Activated CD8-positive, alpha-beta T cell treated with anti-CD3 and anti-CD28 coated beads for 36 hours (primary cell): ENCODE measurements at places on chromosomes 3 and 15. TPM values are rescaled to one million over a fixed set of nuclear protein-coding genes. Genes with fewer than 3 reads are reported as not detected.

The EPB42 gene
- total RNA-seq: not detected

GRCh38 chr3:38268087-38268486, 2.5 kb downstream of the SLC22A13 start:
- no peak for DNase-seq

DNA sequence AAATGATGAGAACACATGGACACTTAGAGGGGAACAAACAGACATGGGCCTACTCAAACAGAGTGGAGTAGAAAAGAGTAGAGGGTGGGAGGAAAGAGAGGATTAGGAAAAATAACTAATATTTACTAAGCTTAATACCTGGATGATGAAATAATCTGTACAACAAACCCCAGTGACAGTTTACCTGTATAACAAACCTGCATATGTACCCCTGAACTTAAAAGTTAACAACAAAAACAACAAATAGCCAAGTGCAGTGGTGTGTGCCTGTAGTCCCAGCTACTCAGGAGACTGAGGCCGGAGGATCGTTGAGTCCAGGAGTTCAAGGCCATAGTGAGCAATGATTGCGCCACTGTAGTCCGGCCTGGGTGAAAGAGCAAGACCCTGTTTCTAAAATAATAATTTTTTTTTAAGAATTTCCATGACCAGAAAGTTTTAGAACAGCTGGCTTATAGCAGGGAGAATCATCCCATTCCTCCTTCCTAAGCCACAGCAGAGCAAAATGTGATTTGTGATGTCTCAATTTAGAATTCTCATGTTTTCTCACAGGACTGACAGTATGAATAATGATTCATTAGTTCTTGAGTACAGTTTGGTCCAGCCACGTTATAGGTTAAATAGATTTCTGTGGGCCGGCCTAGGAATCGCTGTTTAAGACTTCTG, 150.0 kb downstream of the ZNF609 start:
- DNase-seq: no peak

DNA sequence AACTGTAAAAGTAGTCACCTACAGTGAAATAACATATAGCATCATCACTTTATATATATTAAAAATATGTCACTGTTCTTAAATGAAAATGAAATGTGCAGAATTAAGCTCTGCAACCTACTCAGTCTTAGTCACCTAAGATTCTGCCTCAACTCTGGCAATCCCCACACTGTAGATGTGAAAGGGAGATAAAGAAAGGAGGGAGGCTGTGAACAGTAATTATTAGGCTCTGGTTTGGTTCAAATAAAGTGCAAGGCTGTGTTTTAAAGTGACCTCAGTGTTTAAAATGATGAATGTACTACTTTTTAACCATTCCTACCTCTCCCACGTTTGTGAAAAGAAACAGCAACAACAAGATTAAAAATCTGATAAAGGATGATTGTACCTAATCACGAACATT, 72.2 kb downstream of the ATP8B4 start:
- DNase-seq: no peak

- DNase-seq: no peak
Observed at GRCh38 chr3:197573048-197573767, 17.4 kb upstream of the BDH1 start.
